ENCODE measurements at places on chromosomes 5 and 9.
A peak's percentile ranks its signal among the peaks of the same experiment; 100 is the strongest.

DNA sequence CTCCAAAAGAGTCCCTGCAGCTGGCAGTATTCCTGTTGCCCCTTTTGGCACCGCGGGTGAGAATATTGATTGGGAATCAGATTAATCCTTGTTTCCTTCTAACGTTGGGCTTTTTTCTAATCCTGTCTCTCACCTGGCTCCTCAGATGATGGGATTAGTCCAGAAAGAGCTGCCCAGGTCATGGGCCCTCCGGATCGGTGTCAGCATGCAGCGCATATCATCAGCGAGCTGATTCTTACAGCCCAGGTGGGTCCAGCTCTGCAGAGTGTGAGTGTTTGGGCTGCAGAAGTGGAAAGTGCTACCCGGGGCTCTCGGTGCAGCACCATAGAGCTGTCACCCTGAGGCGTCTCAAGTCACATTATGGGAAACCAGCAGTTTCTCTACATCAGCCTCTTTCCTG is 40.9 kb upstream of the PRDM12 start:
- no peak for DNase-seq

- DNase-seq = no peak
Measured at GRCh38 chr9:84499969-84500582, 159.5 kb upstream of the SLC28A3 start.

DNA sequence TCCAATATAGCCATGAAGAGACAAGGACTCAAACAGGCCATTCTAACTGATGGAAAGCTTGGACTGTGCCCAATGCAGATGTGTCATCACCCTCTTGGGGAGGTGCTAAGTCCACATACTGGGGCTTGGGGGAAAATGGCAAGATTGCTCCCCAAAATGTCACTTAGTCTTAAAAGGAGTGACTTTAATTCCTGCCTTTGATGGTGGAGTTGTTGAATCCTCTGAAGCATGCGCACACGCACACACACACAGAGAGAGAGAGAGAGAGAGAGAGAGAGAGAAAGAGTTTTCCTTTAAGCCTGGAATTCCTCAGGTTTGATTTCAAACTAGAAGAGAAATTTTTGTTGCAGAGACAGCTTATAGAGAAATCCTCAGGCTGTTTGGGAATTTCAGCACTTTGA is 161.9 kb upstream of the GAS1 start:
- DNase-seq = peak; percentile 76

DNA sequence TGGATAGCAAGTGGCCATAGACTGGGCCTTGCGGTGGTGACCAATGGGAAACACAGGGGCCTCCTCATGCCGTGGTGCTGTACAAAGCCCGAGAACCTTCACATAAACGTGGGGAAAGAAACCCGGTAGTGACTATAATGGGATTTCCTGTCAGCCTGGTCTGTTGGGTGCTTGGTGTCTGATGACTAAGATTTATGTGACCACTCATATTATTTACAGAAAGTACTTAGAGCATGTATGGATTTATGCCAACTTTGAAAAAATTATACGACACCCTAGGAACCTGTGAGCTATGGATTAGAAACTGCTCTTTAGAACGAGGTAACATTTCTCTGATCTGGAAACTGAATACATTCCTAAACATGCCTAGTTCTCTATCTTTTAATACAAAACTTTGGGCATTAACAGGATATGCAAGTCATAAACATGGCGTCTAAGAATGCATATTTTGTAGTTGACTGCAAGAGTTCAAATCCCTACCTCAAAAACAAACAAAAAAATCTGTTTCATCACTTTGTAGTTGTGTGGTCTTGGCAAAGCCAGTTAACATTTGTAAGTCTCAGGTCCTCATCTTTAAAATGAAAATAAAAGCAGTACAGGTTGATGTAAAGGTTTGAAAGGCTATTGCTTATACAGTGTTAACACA is 85.4 kb downstream of the TMEM167A start:
- DNase-seq = peak; percentile 31

DNA sequence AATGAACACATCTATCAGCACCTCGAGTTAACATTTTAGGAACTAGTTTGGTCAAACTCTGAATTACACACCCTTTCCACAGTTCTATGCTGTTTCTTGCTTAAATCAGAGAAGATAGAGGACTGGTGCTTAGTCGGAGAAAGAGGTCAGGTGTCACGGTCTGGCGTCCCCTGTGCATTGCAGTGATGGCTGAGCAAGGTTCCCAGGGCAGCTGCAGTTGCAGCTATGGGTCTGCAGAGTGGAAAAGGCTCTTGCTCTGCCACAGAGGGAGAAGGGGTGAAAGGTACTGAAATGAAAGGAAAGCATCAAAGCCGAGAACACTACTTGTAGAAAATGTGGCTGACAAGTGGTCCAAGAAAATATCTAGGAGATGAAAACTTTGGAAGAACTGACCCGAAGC is 25.2 kb upstream of the SH3RF2 start:
- DNase-seq = no peak

DNA sequence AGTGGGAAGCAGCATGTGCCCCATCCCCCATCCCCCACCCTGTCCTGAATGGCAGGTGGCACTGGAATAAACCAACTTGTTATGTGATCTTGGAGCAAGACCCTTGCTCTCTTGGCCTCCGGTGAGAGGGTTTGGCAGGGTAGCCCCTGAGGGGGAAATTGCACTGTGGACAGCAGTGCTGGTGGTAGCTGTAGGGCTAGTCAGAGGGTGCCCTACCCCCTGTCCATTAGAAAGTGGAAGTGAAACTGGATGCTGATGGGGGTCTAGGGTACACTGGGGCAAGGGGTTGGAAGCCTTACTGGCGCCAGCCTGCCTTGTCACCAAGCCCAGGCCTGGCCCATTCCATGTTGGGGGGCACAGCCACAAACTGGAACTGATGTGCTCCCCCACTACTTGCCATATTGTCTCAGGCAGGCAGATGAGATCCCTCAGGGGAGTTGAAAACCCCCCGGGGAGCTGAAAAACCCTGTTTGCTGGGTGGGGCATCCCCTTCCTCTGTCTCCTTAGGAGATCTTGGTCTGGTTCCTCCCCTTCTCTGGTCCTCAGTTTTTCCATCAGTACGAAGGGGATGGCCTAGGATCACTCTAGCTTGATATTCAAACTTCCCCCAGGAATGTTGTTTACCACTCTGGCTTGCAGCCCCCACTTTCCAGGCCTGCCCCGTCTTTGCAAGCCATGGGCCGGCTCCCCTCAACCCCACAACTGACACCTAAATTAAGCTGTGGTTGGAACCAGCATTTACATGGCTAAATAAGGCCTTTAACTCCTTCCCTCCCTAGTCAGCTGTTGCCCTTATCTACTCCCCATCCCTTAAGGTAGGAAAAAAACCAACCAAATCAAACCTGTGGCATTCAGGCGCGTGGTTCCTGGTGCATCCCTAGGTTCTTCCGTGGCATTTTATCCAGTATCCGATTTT is 14.4 kb upstream of the SYNPO start:
- DNase-seq = no peak

DNA sequence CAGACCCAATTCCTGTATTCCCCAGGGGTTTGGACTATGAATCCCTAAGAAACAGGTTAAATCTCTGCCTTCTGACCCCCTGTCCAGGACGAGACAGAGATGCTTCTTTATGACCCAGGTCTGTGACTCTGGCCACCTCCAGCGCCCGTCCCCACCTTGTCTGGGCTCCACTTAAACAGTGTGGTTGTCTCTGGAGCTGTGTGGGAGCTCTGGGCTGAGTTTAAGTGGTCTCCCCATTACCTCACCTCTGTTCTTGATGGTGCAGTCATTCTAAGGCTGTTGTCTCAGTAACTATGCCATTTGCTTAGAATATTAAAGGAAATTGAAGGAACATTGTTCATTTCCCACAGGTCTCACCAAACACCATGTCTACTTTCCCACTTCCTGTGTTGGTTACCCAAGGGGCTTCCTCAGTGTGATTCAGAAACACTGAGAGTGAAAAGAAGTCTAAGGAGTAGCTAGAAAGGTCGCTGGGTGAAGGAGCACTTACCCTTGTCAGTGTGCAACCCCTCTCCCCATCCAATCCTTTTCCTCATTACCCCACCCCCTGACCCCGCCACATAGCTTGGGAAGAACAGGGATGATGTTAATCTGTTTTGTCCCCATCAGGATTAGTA is 127.8 kb upstream of the CKMT2 start:
- DNase-seq = no peak

GRCh38 chr5:55172051-55172899 is 702 bp downstream of the CDC20B start:
- DNase-seq = peak; percentile 78

DNA sequence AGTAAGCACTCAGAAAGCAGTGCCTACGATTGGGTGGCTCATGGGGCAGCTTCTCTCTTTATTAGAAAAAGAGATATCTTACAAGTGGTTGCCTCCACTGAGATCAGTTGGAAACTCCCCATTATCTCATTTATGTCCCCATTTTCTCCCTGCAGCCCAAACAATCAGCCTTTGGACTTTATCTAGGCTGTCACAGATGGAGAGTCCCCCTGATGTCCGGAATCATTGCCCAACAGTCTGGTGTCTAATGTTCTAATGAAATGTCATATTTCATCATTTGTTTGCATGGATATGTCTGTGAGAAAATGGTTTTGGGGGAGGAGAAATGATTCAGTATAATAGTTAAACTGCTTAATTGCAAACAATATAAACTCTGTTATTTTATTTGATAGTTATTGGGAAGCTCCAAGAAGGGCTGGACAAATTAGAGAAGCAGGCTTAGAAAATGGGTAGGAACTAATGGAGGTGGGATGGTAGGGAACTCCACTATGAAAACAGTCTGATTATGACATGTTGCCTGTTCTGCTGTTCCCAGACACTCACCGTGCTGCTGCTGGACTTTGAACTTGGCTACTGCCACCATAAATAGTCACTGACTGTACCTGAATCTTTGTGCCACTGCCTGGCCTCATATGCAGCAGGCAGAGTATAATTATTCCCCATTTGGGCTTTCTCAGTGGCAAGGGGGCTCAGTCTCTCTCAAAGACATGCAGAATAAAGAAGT is 38.3 kb upstream of the SMAD5 start:
- DNase-seq = no peak

- DNase-seq = no peak
Measured at GRCh38 chr5:32981061-32981460, 269.9 kb downstream of the NPR3 start.

DNA sequence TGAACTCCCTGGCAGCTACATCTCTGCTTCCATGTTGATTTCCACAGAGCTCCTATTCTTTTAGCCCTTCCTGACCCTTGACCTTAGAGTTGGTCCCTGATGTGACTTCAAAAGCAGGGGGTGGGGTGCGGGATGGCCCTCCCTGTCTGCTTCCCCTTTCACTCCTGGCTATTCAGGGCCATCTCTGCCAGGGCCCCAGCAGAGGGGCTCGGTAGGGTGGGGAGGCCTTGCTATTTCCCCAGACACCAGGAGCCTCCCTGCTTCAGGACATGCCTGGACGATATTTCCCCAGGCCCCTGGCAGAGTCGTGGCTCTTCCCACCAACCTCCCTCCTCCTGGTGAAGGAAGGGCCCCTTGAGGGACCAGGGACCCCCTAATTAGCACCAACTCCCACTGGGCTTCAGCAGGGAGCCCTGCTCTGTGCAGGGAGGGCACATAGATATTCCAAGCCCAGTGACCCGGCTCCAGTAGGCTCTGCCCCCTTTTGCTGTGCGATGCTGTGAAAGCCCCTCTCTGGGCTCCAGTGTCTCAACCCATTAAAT is 17.3 kb downstream of the CORO2A start:
- DNase-seq = no peak

DNA sequence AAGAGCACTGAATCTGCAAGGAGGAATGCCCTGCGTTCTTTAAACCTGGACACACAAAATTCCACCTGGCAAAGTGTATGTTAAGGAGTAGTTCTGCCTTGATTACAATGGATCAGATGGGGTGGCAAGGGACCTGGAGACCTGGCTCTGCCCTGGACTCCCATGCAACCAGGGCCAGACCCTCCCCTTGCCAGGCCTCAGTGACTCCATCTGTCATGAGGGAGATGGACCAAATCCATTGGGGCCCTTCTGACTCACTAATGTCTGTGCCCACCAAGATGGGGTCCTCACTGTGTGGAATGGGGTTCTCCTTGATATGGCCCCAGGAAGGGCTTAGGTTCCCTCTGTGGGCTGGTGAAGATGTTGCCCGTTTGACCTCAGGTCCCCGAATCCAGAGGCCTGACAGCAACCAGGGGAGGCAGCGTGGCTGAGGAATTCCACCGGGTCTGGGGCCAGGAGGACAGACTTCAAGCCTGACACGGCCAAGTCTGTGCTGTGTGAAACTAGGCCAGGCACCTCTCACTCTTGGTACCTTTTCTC is 100.3 kb downstream of the PAX5 start:
- DNase-seq = no peak

DNA sequence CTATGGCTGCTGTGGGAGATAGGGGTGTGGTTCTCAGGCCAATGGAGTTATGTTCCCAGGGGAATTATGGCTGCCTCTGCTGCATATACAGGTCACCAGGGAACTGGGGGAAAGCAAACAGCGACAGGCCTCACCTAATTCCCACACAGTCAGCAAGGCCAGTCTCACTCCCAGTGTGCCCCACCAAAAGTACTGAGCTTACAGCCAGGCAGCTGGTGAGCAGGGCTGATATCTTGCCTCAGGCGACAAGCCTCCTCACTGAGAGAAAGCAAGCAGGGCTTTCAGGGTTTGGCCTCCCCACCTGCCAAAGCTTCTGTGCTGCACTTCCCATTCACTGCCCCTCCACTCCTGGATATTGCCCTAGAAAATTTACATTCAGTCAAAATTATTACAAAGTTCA is 273.8 kb upstream of the TARS1 start:
- DNase-seq = no peak

DNA sequence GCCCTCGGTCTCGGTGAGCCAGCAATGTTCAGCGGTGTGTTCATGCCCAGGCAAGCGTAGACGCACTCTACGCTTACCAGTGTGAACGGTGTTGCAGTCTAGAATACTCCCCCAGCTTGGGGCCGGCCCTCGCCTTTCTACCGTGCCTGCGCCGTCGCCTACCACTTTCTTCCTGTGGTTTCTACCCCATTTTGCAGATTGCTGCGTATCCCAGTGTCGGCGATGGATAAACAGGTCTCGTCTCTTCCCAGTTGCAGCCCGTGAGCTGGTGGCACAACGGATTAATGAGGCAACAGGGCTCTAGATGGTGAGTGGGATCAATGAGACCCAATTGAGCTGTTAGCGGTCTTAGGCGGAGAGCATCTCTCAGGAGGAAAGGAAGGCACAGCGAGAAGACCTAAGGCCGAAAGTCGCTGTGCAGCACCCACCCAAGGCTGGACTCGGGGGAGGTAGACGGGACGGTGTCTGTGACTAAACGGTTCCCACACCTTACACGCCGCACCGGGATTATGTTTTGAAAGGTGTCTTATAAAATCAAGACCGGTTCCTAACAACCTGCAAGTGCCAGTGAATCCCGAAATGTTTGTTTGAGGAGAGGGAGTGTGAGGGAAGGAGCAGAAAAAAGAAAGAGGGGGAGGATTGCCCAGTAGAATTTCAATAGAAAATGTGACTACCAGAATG is 5.8 kb downstream of the OTP start:
- DNase-seq = no peak
